ENCODE measurements at places on chromosomes 4 and X.

GRCh38 chr4:81498551-81499099, 26.9 kb upstream of the RASGEF1B start:
- DNase-seq = no peak

- DNase-seq = no peak
These were observed 136.7 kb downstream of the ARHGAP24 start for GRCh38 chr4:85611661-85612060.

GRCh38 chr4:181834071-181834470, 409.1 kb upstream of the TENM3 start:
- no peak for DNase-seq

- DNase-seq = no peak
These were observed 18.8 kb downstream of the SLC25A31 start for GRCh38 chr4:127748957-127749356.

GRCh38 chr4:5204781-5205180, 153.5 kb downstream of the STK32B start:
- DNase-seq = no peak

DNA sequence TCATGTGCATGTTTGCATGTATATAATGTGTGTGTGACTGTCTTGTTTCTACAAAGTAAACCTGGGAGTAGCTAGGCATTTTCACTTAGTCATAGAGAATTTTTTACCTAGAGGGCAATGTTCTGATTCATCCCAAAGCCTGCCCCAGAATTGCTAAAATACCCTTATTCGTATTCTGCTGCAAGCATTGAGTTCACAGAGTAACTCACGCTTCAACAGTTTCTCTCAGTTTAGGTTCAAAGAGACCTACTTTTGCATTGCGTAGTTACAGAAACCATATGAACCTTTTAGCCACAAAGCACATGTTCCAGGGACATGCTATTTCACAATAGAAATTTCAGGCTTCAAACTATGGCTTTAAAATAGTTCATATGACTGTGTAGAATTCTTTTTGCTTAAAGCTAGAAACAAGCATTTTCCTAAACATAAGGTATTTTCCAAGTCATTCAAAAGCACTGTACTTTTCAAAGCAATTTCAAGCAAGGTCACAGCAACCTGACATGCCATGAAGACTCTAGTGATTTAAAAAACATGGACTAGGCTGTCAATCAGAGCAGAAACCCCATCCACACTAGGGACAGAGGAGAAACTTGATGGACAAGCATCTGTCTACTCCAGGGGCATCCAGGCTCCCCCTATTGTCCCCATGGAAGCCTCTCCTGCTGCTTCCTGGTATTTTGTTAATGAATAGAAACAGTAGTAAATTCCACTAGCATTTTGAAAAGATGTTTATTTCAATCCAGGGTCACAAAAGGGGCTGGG, 81.5 kb upstream of the MAPK10 start:
- DNase-seq = no peak

DNA sequence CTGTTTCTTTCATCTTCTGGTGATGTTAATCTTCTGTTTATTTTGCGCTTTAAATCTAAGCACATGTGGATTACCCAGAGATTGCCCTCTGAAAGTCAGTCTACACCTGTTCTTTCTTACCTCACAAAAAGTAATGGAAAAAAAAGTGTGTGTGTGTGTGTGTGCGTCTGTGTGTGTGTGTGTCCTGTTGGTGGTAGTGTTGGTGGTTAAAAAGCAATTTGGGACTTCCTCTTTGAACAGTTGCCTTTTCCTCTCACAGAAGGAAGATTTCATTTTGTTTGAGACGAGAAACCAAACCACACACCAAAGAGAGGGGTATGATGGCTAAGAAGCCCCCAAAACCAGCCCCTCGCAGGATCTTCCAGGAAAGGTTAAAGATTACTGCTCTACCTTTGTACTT, at the start of gene STAP1:
Gene STAP1, plus strand, starts transcription at position 235 of the 400 bp plus-strand sequence. Its CDS starts 83 bp downstream, at position 318.
- no peak for DNase-seq

- DNase-seq = no peak
These were observed 18.8 kb upstream of the VSIG1 start for GRCh38 chrX:108025954-108026600.

GRCh38 chr4:139933541-139933940, 220.4 kb downstream of the MAML3 start:
- no peak for DNase-seq

DNA sequence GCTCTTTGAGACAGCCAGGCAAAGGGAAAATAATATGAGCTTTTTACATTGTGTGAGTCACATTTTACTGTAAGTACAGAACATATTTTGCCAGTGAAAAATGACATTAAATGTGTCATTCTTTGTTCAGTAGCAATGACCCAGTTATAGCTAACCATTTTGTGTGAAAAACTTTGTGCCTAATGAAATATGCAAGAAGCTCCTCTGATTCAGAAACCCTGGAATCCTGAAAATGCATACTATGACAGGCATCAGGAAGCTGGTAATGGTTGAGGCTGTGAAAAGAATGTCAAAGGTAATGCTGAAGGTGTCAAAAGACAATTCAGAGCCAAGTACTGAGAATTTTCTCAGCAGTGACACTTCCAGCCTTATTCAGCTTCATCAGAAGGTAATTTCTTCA, 549.5 kb upstream of the SMIM31 start:
- DNase-seq = no peak

GRCh38 chrX:18674788-18675735, 3.2 kb upstream of the RS1 start:
- DNase-seq = peak; percentile 61

GRCh38 chr4:174520660-174521059, 1.6 kb downstream of the HPGD start:
- no peak for DNase-seq

DNA sequence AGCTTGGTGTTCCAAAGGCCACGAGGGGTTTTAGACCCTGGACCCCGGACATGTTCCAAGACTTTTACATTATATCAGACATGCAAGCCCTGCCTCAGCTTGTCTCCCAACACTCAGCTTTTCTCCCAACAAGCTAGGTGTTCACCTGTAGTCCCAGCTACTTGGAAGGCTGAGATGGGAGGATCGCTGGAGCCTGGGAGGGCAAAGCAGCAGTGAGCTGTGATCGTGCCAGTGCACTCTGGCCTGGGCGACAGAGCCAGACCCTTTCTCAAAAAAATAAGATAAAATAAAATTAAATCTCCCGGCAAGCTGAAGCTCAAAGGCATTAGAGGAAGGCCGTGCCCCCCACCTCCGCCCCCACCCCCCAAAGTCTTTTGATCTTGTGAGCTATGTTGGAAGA, 13.7 kb downstream of the CTAG1A start:
- DNase-seq = no peak

DNA sequence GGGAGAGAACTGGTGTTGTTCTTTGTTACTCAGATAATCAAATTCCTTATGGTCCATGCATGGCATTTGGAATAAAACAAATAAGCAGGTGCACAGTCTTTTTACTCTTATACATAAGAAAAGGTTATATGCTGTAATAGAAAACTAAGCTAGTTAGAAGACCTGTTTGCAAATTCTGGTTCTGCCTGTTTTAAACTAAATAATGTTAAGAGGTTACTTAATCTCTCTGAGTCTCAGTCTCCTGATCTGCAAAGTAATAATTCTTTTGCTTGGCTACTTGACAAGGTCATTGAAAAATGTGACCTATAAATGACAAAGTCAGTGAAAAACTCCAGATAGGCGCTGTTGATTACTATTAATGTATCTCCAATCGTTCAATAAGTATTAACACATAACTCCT, 42.5 kb upstream of the ANXA3 start:
- DNase-seq = no peak

DNA sequence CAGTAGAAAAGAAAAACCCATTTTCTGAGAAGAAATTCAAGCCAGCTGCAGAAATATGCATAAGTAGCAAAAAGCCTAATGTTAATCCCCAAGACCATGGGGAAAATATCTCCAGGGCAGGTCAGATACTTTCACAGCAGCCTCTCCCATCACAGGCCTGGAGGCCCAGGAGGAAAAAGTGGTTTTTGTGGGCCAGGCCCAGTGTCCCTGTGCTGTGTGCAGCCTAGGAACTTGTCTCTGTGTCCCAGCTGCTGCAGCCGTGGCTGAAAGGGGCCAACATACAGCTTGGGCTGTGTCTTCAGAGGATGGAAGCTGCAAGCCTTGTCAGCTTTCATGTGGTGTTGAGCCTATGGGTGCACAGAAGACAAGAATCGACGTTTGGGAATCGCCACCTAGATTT, 581.0 kb downstream of the C4orf33 start:
- DNase-seq = no peak

GRCh38 chr4:88792268-88792781, 94.7 kb upstream of the NAP1L5 start:
- DNase-seq = no peak

- no peak for DNase-seq
These were observed 8.3 kb upstream of the ASB5 start for GRCh38 chr4:176277162-176277904.

DNA sequence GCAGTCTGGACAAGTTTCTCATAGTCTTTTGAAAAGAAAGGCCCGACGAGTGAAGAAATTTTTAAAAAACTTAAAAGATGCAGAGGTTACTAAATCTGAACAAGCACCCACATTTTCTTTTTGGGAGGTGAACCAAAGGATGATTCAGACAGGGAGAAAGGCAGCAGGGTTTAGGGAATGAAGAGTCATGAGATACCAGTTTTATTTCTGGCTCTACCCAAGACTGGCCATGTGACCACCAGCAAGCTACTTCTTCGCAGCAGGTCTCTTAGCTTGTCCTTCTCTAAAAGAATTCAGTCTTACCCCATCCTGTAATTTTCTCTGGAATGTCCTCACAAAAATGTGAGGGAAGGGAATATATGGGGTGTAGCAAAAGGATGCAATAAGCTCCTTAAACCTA, 37.6 kb downstream of the AMOT start:
- DNase-seq = no peak

DNA sequence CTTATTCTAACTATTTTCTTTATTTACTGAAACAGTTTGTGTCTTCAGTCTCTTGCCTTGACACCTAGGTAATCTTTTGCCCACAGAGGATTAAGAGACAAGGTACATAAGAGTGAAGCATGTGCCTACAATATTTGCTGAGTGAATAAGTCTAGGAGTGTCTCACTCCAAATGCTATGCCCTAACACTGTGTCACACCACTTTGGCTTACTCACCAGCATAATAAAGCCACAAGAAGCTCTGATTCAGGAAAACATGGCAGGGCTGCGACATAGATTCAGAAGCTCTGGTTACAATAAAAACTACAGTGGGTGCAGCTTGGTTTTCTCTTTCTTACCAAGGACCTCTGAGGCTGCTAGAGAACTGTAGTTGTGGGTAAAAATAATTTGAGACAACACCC, 127.1 kb downstream of the RBM46 start:
- DNase-seq = no peak

GRCh38 chr4:162793004-162793403, 373.7 kb downstream of the NAF1 start:
- no peak for DNase-seq

GRCh38 chr4:185587427-185588161, 52.3 kb upstream of the PDLIM3 start:
- peak; percentile 60 for DNase-seq

DNA sequence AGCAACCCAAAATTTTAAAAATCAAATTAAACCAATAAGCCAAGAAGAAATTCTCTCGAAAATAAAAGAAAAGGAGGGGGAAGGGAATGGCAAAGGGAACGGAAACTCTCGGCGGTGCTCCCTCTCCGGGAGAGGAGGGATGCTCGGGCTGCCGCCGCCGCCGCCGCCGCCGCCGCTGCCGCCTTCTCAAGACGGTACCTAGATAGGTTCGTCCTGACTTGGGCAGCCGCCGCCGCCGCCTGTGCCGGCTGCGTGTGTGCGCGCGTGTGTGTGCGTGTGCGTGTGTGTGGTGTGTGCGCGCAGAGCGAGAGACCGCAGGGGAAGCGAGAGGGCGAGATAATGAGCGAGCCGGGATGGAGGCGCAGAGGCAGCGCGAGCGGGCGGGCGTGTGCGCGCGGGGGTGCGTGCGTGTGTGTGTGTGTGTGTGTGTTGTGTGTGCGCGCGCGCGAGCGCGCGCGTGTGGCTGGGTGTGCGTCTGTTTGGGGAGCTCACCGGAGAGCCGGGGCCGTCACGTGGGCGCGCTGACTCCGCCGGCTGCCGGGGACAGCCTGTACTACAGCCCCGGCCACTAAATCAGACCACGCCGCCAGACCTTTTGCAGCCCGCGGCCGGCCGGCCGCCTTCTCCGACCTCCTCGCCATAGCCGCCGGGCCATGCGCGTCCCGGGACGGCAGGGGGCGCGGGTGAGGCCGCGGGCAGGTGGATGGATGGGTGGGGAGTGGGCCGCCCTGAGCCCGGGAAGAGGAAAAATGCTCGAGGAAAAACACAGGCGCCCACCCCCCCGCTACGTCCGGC, 111.6 kb downstream of the DHX15 start:
- DNase-seq = no peak

DNA sequence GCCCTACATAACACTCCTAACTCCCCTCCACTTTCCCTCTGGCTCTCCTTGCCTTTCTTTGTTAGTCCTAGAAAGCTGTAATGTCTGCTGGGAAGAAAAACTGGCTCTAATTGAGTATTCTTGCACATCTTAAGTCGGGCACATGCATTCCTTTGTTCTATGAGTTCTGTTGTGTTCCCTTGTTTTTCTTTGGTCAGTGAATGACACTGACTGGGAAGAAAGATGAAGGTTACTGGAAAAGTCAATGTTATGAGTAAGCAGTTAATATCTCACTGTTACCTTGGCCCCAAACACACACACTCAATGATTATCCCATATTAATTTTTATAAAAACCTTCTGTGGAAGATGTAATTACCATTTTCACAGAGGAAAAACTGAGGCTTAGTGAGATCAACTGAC, 215.9 kb downstream of the SOWAHB start:
- DNase-seq = no peak

GRCh38 chrX:134020910-134021309, 35.5 kb upstream of the GPC3 start:
- no peak for DNase-seq

DNA sequence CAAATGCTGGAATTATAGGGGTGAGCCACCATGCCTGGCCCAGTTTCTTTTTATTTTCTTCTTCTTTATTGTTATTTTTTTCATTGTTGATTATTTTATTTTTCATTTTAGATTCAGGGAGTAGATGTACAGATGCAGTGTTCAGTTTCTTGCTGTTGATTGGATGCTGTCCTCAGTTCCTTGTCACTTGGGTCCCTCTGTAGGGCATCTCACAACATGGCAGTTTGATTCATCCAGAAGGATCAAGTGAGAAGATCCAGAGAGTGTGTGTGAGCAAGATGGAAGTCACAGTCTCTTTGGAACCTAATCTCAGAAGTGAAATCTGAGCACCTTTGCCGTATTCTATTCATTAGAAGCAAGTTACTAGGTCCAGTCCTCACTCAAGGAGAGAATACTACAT, 20.9 kb downstream of the HMGB3 start:
- DNase-seq = no peak
